Aorta (tissue), 5 donors: ENCODE measurements at places on chromosomes 1 and 21. TPM values are rescaled to one million over a fixed set of nuclear protein-coding genes. Genes with fewer than 3 reads are reported as not detected.

Gene RGS13
- 0.64 TPM for polyA plus RNA-seq

Gene SLAMF6
- polyA plus RNA-seq, result 1.5 TPM

Gene CACNA1S
- not detected for polyA plus RNA-seq

Gene HECTD3
- 24.2 TPM for polyA plus RNA-seq

Gene KPRP
- not detected for polyA plus RNA-seq

Gene OR10J1
- polyA plus RNA-seq, result not detected

Gene LAMC2
- polyA plus RNA-seq, result 1.2 TPM

Gene AKR7A3
- 2.6 TPM for polyA plus RNA-seq

Gene AMPD1
- polyA plus RNA-seq, result 0.05 TPM

Gene MASP2
- 0.05 TPM for polyA plus RNA-seq

Gene CADM3
- polyA plus RNA-seq, result not detected

Gene OLFML2B
- polyA plus RNA-seq, result 8.0 TPM

Gene AMY2A
- 0.63 TPM for polyA plus RNA-seq

Gene KIF21B
- polyA plus RNA-seq, result 0.63 TPM

Gene OR2T27
- polyA plus RNA-seq, result not detected

Gene PTPN7
- 0.33 TPM for polyA plus RNA-seq

Gene LRRC71
- polyA plus RNA-seq, result 2.4 TPM

Gene ZBTB21
- 4.4 TPM for polyA plus RNA-seq

Gene TCEA3
- polyA plus RNA-seq, result 37.3 TPM

Gene BARHL2
- polyA plus RNA-seq, result not detected

Gene CYP4A11
- not detected for polyA plus RNA-seq

Gene PHC2
- polyA plus RNA-seq, result 82.4 TPM

Gene PROK1
- not detected for polyA plus RNA-seq

Gene AMIGO1
- polyA plus RNA-seq, result 4.5 TPM

Gene C1QTNF12
- polyA plus RNA-seq, result 10.0 TPM

Gene TACSTD2
- 1.6 TPM for polyA plus RNA-seq

Gene C4BPB
- polyA plus RNA-seq, result 8.6 TPM

Gene TSACC
- polyA plus RNA-seq, result not detected

Gene RNU1-4
- polyA plus RNA-seq, result not detected

Gene LYPD8
- 1.4 TPM for polyA plus RNA-seq

Gene RGS16
- polyA plus RNA-seq, result 7.0 TPM

Gene RNPC3
- polyA plus RNA-seq, result 35.5 TPM

Gene SPRR2D
- polyA plus RNA-seq, result 0.56 TPM

Gene KCNA3
- polyA plus RNA-seq, result not detected

Gene KCNE2
- polyA plus RNA-seq, result 1.6 TPM

Gene RXRG
- polyA plus RNA-seq, result not detected

Gene C8B
- not detected for polyA plus RNA-seq

Gene TSTD1
- 13.2 TPM for polyA plus RNA-seq

Gene PRMT2
- polyA plus RNA-seq, result 134 TPM

Gene THEMIS2
- polyA plus RNA-seq, result 5.3 TPM

Gene ERRFI1
- 33.3 TPM for polyA plus RNA-seq
